ENCODE measurements at places on chromosomes 5 and 9. TPM values are rescaled to one million over a fixed set of nuclear protein-coding genes. Genes with fewer than 3 reads are reported as not detected.

DNA sequence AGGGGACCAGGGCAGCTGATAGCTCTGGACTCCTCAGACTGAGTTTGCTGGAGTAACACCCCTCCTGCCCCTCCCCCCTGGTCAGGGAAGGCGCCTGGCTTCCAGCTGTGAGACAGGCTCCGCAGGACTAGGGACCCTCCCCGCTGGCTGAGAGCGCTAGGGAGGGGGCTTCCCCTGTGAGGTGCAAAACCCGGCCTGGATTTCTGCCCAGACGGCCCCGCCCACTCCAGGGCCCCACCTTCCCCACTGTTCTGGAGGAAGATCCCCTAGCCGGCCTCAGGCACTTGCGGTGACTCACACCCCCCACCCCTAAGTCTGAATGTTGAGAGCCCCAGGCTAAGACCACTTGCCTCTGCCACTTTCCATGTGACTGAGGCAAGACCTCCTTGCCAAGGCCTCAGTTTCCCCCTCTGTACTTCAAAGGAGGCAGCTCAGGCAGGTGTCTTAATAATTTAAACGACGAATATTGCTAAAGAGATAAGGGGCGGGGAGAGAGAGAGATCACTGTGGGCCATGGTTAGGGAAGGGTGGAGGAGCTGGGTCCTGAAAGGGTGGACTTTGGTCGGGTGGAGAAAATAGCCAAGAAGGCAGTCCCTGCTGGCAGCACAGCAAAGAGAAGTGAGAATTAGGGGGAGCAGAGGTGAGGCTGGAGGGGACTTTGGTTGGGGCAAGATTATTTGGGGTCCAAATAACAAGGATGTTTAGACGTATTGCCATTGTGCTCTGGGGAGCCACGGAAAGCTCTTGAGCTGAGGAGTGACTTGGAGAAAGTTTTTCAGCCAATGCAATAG lies 1.0 kb upstream of the DAB2IP start:
- H3K36me3 ChIP-seq, result no peaks in the 10 kb centered on the region
- H3K4me3 ChIP-seq, result peak overlapping the region; percentile 64
- no peak for DNase-seq
- no peaks in the 10 kb centered on the region for H3K27me3 ChIP-seq
- H3K27ac ChIP-seq, result peak overlapping the region; percentile 80

DNA sequence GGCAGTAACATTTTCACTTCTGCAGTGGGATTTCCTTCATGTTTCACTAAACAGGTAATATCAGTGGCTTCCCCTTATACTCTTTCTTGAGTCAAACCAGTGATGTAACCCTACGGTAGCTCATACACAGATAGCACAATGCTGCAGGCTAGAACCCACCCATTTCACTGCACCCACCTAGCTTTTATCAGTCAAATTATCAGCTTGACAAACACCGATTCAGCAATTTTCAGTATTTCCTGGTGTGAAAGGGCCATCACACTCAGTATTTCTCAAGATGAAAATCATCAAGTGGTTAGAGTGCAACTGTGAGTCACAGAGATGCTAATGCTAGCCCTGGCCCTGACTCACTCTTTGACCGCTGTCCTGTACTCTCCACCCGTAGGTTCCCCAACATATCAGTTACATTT lies 242.3 kb upstream of the PTGER4 start:
- H3K27me3 ChIP-seq, result no peaks in the 10 kb centered on the region
- H3K36me3 ChIP-seq, result no peaks in the 10 kb centered on the region
- no peak for DNase-seq
- H3K4me3 ChIP-seq, result no peak overlapping the region
- no peak overlapping the region for H3K27ac ChIP-seq
- no peaks in the 10 kb centered on the region for H3K4me1 ChIP-seq

- H3K4me1 ChIP-seq, result no peaks in the 10 kb centered on the region
- no peaks in the 10 kb centered on the region for H3K36me3 ChIP-seq
These were observed 199.0 kb downstream of the DNAH5 start for GRCh38 chr5:13745508-13745907.

DNA sequence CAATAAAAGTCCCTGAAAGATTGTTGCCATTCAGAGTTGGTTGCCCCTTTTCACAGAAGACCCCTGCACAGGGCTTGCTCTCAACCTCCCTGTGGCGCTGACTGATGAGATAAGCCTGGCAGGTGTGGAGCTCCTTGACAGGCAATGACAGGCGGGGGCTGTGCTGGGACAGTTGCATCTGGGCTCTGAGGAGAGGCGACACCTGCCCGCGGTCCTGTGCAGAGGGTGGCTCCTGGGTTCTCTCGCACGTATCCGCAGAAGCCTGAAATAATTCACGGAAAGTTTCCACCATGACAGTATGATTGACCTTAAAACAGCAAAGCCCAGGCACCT lies 19.8 kb upstream of the EXOC3 start:
- no peak overlapping the region for H3K4me3 ChIP-seq
- no peaks in the 10 kb centered on the region for H3K4me1 ChIP-seq
- H3K27ac ChIP-seq, result no peak overlapping the region
- H3K27me3 ChIP-seq, result no peaks in the 10 kb centered on the region
- no peaks in the 10 kb centered on the region for H3K36me3 ChIP-seq

DNA sequence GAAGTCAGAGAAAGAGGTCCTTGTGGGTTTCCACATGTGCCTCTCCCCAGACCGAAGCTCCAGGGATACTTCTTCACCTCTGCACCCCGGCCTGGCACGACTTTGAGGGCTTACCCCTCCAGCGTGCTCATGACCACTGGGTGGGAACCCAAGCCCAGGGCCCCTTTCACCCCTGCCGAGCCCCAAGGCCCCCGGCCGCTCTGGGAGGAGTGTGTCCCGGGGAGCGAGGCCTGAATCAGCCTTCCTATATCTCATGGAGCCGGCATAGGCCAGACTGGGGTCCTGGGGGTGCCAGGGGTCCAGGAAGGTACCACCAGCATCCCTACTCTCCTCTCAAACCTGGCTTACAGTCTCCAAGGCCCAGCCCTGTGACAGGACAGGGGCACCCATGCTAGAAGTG lies 17.1 kb downstream of the TERT start:
- no peak for DNase-seq
- no peaks in the 10 kb centered on the region for H3K36me3 ChIP-seq

DNA sequence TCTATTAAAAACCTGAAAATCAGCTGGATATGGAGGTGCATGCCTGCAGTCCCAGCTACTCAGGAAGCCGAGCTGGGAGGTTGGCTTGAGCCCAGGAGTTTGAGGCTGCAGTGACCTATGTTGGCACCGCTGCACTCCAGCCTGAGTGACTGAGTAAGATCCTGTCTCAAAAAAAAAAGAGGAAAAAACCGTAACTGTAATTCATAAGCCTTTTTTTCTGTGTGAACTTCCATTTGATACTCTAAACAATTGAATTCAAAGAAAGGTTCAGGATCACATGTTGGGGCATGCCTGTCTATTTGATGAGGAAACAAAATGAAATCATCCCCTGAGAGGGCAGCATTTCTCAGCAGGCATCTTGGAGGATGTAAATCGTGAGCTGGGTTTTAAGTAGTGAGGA lies 38.8 kb downstream of the ITGA2 start:
- H3K36me3 ChIP-seq, result no peaks in the 10 kb centered on the region
- no peaks in the 10 kb centered on the region for H3K4me1 ChIP-seq
- H3K27me3 ChIP-seq, result no peaks in the 10 kb centered on the region
- no peak overlapping the region for H3K4me3 ChIP-seq
- DNase-seq, result no peak
- no peak overlapping the region for H3K27ac ChIP-seq

Gene PCDHAC1
- total RNA-seq, result 0.26 TPM

GRCh38 chr9:137590123-137590468 lies 216 bp downstream of the ZMYND19 start:
- no peak for DNase-seq
- H3K4me3 ChIP-seq, result peak overlapping the region; percentile 61
- no peak overlapping the region for H3K27ac ChIP-seq
- H3K4me1 ChIP-seq, result no peaks in the 10 kb centered on the region
- H3K36me3 ChIP-seq, result peaks cover 26% of the 10 kb centered on the region

Data from right atrium auricular region (tissue), 2 donors.